ENCODE measurements at places on chromosomes 7 and 10.

DNA sequence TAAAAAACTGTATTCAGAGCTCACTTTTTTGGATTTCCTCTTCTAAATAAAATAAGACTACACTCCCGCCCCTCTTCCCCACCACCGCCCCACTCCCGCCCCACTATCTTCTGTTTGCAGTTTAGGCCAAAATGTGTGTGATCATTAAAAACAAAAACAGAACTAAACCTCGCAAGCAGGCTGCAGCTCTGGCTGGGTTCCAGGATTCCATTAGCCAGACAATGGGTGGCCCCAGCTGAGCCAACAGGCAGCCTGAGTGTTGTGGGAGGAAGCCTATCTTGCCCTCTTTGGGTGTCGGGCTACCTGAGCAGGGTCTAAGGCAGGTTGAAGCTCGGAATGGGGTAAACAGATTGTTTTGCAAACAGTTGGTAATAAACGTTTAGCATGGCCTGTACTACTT lies 41.7 kb downstream of the ARL4A start:
- DNase-seq, result no peak

GRCh38 chr10:34477249-34477648 lies 337.8 kb downstream of the PARD3 start:
- DNase-seq, result no peak

GRCh38 chr10:42781893-42782445 lies 626 bp upstream of the BMS1 start:
- DNase-seq, result no peak

GRCh38 chr7:786472-787255 lies 45.6 kb upstream of the SUN1 start:
- DNase-seq, result peak; percentile 16

GRCh38 chr7:360454-361100 lies 70.6 kb downstream of the FOXL3 start:
- DNase-seq, result no peak

- no peak for DNase-seq
Measured at GRCh38 chr7:157318015-157318706, 18.6 kb upstream of the DNAJB6 start.

DNA sequence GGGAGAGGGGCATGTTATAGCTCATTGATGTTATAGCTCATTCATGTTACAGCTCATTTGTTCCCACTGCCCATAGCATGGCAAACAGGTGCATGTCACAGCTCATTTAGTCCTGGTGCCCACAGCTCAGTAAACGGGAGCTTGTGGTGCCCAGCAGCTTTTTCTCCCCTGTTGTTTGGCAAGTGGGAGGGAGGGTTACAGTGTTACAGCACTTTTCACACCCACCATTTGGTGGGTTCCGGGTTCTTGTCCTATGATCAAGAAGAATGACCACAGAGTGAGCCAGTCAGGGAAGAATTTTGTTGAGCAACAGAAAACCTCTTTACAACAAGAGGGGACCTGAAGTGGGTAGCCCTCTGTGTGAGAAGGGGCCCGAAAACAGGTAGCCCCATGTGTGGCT lies 162.8 kb upstream of the CSTF2T start:
- DNase-seq, result no peak

- no peak for DNase-seq
Measured at GRCh38 chr7:135428879-135429278, 81.0 kb downstream of the CNOT4 start.

DNA sequence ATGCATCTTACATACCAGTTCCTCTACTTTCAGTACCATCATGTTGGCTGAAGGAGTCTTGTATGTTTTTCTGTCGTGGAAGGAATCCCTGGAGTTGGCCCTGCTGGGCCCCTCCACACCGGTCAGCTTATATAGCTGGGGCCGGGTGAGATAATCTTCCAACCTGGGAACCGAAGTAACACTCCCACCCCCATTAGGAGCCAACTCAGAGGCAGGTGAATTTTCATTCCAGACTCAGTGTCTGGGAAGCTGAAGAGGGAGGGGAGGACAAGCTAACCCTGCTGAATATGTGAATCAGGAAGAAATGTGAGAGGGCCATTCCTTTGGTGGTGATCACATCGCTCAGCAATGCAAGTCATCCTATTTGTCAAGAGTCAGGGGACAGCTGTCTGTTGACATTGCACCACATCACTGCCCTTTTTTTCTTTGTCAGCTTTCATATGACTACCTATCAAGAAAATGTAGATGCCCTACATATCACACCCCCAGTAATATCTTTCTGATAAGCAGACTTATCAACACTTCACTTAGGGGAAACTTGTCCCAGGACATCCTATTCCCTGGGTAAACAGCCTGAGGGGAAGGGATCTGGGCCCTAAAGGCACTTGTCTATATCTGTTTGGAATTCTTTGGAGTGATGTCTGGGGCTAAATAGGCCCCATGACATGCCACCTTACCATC lies at the start of gene ANKRD1:
Gene ANKRD1 (minus strand): TSS at position 102 of the 681 bp plus-strand sequence. CDS start 60 bp downstream, at position 42.
- no peak for DNase-seq

DNA sequence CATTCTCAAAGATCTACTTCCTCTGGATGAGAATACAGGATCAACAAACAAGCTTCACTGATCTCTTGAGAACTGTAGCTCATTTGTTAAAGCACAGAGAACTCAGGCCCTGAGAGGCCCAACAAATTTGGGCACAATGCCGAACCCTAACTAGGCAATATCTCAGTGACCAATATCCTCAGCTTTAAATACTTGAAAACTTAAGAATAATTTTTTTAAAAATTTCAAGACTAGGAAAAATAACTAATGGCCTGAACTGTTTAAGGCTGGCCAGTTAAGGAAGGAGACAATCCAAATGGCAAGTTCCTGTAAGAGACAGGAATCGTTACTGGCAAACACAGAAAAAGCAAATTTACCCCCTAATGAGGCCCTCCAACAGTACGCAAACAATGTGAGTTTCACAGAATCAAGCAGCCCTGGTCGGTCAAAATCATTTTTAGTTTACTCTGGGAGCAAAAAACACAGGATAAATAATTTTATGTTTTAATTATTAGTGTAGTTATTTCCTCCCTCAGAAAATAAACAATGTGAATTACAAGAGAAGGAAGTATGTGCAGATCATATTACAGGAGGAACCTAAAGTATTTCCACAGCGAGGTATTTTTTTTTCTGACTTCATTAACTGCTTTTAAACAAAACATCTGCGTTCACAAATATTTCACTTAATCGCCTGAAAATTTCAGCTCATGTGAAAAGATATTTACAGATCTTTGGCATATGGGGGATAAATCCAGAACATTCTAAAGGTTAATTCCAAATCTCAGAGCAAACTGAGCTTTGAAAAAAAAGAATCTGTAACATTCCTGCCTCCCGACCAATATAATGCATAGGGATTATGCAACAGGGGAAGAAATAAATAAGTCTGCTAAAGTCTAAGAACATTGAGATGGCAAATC lies 39.5 kb downstream of the NT5C2 start:
- DNase-seq, result no peak

- DNase-seq, result no peak
Measured at GRCh38 chr10:28730031-28730778, 52.9 kb downstream of the BAMBI start.

DNA sequence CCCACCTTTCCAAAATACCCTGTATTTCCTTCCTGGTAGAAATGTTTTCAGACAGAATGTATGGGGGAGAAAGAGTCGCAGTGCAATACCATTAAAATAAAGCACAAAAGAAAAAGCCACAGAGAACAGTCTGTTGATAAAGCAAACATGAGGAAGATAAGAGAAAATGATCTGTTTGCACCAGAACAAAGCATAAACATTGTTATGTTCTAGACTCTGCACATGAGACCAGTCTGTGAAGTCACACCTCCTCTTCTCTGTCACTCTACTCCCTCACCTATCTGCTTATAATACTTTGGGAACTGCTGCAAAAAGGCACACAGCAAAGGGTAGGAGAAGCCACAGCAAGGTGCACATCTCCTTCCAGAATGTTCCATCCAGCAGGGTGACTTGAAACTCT lies 67.2 kb upstream of the LRGUK start:
- no peak for DNase-seq

GRCh38 chr7:127908430-127909258 lies 122.6 kb downstream of the LRRC4 start:
- DNase-seq, result no peak

GRCh38 chr7:41006306-41006995 lies 696.4 kb downstream of the INHBA start:
- no peak for DNase-seq

GRCh38 chr7:122305475-122306319 lies 1.1 kb upstream of the FEZF1 start:
- no peak for DNase-seq

DNA sequence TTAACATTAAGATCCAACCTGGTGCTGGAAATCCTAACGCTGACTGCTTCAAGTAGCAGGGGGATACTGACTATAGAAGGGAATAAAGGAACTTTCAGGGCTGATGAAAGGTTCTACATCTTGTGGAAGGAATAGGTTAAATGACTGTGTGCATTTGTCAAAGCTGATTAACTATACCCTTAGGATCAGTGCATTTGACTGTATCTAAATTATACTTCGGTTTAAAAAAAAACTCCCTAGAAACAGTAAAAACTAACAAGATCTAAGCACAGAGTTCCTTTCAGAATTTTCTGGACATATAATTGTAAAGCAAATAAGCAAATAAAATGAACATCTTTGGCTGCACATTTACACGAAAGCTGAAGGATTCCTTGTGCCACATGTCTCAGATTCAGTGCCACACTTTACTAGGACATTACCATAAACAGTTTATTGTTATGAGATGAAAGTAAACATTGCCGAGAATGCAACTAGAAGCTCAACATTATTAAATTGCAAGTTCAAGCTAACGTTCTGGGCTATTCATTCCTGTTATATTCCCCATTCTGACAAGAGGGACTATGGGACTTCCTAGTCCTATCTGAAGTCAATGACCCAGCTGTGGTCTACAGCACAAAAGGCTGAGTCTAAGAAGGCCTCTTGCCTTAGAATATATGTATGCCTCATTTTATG lies 20.7 kb downstream of the ANK3 start:
- DNase-seq, result no peak

- no peak for DNase-seq
Measured at GRCh38 chr7:24718977-24719491, 38.2 kb downstream of the GSDME start.

DNA sequence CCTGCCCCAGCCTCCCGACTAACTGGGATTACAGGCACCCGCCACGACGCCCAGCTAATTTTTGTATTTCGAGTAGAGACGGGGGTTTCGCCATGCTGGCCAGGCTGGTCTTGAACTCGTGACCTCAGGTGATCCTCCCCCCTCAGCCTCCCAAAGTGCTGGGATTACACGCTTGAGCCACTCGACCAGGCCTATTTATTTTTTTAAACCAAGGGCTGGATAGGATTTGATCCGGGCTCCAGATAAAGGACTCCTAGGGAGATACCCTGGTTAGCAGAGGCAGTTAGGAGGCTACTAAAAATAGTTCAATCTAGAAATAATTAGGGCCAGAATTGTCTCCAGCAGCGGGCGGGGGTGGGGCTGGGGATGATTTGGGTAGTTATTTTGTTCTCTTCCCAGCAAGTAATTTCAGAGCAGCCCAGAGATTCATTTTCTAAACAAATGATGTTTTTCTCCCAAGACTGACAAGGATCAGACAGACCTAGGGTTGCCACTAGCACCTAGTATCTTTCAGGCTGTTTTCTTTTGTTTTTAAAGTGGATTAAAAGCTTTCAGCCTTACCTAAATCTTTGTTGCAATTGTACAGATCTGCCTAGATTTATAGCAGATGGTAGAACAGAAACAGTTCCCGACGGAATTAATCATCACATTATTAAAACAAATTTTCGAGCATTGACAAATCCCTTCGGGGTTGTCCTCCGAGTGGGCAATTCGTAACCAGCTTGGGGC lies 859 bp upstream of the SMC3 start:
- no peak for DNase-seq

- DNase-seq, result no peak
Measured at GRCh38 chr7:5088906-5089305, 43.2 kb downstream of the RBAK start.

DNA sequence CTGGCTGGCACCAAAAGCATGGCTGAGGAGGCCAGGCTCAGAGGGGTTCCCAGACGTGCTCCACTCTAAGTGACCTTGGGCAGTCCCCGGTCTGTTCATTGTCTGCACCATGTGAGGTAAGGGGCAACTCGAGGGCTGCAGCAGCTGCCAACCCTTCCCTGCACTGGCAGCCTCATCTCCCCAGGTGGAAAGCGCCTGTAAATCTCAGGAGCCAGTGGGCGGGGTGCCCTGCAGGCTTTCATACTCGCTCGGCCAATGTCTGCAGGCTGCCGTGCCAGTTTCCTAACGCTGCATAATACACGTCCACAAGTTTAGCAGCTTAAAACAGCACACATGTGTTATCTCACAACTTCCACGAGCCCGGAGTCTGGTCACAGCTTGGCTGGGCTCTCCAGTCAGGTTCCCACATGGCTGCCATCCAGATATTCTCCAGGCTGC lies 12.6 kb upstream of the GDF10 start:
- DNase-seq, result no peak

DNA sequence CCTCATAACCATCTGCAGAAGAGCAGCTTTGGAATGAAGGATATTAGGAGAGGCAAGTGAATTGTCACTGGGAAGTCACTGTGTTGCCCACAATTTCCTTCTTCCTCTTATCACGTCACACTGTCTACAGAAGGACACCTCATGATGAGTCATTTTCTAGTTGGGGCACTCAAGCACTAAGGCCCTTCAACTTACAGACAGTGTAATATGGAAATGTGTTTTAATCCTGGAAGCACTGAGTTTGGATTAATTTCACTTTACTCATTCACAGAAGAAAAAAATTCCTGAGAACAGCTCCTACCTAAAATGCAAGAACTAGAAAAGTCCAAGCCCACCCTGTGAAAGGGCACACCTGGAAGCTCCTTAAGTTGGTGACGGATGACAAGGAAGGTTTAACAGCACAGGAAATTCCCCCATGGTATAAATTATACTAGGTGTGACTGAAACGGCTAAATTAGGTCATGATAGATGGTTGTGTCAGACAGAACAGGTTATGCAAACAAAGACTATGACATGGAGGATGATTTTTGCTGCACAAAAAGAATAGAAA lies 56.6 kb downstream of the PARD3 start:
- no peak for DNase-seq

DNA sequence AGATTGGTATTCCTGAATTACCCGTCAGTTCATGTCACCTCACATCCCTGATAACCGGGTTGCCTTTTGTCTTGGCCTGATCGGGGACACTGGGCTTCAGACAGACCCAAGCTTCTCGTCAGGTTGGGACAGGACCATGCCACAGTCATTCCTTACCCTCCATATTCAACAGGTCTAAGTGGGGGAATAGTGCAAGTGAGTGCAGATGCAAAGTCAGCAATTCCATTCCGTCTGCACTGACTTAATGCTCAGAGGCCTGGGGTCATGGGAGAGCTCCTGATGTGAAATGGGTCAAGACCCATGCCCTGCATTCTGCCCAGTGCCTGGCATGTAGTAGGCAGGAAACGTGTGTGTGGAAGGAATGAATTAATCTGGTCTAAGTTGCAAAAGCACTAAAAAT lies 95.4 kb upstream of the PITRM1 start:
- no peak for DNase-seq

DNA sequence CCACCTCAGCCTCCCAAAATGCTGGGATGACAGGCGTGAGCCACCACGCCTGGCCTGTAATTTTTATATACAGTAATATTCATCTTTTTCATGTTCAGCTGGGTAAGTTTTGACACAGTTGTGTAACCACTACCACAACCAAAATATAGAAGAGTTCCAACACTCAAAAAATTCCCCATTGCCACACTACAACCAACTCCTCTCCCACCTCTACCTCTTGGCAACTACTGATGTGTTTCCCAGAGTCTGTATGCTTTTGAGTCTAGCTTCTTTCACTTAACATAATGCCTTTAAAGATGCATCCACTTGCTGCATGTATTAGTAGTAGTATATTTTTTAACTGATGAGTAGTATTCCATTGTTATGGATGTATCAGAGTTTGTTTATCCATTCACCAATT lies 90.7 kb downstream of the SRPK2 start:
- no peak for DNase-seq

Measured in stimulated activated CD8-positive, alpha-beta memory T cell treated with anti-CD3 and anti-CD28 coated beads, Interleukin-15, amount 100 ng/mL, for 48 hours (primary cell).